NCI-H1417 treated with DMSO at 0.1 percent for 48 hours (cell line): ENCODE measurements at places on chromosomes 2 and 18.

GRCh38 chr2:45769854-45770576 lies 118.5 kb downstream of the PRKCE start:
- DNase-seq = no peak

GRCh38 chr2:9954136-9954535 lies 2.6 kb downstream of the GRHL1 start:
- DNase-seq = no peak

- DNase-seq = no peak
Observed at GRCh38 chr2:52356556-52356955, 1324.6 kb upstream of the NRXN1 start.

DNA sequence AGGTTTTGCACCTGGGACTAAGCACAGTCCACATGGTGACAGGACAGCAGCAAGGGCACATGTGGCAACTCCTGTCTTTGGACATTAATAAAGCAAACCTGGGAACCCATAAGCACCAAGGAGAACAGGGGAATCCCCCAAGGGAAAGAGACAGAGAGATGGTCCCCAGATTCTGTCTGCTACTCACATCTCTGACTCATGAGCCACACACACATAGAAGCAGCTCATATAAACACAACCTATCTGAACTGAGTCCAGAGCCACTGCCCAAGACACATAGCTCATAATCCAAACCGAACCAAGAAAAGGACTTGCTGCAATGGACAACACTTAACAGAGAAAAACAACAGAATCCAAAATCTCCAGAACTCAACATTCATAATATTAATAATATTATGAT lies 82.5 kb downstream of the OSBPL1A start:
- DNase-seq = no peak

- no peak for DNase-seq
Observed at GRCh38 chr18:78757014-78757413, 222.6 kb upstream of the SALL3 start.

GRCh38 chr2:223822818-223823217 lies 14.6 kb downstream of the AP1S3 start:
- DNase-seq = no peak

DNA sequence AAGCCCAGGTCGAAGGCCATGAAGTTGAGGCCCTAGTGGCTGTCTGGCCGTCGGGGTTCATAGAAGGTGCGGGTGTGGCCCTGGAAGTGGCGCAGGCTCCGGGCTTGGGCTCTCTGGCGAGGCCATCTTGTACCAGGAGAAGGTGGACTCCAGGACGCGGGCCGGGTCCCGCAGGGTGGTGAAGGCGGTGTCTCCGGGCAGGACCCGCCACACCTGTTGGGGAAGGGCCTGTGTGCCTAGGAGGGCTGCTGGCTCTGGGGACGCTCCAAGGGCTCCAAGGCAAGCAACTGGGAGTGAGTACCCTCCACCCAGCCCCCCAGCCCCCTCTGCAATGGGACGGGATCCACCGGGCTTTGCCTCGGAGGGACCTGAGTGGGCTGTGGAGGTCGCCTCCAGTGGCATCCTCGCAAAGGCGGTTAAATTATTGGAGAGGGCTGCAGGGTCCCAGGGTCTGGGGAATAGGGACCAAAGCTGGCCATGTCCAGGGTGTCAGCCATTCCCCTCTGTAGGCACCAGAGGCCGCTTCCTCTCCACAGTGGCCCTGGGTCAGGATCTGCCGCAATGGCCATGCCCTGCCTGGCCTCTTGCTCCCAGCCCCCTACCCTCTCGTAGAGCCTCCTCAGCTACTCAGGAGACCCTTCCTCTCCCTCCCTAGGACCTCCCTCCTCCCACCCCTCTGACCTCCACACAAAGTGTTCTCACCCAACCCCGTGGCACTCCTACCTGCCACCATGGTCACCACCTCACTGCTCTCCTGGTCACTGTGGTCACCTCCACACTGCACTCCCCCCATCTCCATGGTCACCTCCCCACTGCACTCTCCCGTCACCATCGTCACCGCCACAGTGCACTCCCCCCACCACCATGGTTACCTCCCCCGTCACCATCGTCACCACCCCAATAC lies 10.3 kb downstream of the AQP12A start:
- no peak for DNase-seq

DNA sequence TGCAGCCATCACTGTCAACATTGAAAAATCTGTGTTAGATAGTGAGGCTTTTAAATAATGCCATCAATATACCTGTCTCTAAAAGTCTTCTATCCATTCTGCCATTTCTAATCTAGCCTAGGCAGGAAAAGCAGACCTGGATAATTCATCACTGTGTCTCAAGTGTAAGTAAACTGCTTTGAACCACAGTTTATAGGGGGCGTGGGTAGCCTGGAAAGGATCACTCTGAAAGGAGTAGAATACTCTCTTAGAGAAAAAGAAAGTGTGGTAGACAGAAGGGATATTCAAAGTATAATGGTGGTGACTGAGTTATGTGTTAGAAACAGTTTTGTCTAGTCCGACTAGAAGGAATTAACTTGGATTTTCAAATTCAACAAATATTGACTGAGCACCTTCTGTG lies 40.8 kb downstream of the CERS6 start:
- no peak for DNase-seq

DNA sequence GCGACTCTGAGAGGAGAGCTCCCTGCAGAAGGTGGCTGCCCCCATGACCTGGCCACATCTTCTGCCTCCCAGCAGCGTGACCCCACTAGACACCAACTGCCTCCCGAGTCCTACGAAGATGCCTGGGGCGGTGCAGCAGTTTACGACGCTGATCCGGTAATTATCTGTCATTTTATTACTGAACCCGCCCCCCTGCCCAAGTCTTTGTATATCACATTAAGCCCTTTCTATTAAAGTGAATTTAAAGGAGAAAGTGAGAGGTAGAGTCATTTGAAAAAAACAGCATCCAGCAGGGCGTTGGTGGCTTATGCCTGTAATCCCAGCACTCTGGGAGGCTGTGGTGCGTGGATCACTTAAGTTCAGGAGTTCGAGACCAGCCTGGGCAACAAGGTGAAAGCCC lies 33.4 kb downstream of the ABCG8 start:
- DNase-seq = no peak

GRCh38 chr18:34098109-34098508 lies 126.6 kb downstream of the NOL4 start:
- DNase-seq = no peak

- DNase-seq = no peak
Observed at GRCh38 chr2:23664066-23664788, 262.7 kb downstream of the ATAD2B start.

DNA sequence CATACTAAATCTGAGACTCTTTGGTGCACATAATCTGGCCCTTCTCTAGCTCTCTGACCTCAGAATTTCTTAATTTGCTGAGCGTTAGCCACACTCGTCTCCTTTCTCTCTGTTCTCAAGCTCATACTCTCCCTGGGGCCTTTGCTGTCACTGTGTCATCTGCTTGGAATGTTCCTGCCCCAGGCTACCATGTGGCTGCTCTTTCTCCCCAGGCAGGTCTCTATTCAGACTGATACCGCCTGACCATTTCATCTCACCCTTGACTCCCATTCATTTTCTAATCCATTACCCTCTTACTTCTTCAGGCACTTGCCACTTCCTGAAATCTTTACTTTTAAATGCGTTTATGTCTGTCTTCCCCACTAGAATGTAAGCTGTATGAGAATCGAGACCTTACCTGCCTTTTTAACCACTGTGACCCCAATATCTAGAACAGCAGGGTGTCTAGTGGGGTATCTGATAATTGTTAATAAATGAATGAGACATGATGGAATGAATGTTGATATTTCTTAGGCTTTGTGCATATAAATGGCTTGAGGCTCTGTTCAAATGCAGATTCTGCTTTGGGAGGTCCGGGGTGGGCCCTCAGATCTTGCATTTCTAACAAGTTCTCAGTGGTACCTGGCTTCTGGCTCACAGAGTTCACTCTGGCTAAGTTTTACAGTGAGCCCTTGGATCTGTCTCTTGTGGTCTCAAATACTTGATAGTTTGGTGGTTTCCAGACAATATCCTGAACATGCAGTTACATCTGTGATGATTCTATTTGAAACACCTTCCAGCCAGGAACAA lies 89.9 kb upstream of the EPC2 start:
- DNase-seq = no peak

DNA sequence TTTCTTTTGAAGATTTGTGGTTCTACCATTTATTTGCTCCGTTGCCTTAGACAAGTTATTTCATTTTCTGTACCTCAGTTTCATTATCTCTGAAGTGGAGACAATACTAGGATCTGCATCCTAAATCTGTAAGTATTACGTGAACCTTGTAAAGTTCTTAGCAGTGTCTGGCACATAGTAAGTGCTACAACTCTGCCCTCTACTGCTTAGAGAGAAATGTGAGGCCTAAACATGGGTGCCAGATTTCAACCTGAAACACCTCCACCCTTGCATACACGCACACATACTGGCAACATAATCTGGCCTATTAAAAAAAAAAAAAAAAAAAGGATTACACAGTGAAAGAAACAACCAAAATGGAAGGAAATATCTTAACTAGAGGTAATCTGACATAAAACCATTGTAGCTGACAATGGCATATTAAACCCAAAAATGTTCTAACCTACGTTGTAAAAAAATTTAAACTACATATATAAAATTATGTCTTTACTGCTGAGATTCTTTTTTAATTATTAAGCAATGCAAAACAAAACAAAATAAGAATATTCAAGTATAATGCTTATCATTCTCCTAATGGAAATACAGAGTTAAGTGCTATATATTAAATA lies 132.6 kb downstream of the MAP2 start:
- DNase-seq = no peak

- DNase-seq = no peak
Observed at GRCh38 chr2:202883987-202884675, 12.6 kb upstream of the ICA1L start.

DNA sequence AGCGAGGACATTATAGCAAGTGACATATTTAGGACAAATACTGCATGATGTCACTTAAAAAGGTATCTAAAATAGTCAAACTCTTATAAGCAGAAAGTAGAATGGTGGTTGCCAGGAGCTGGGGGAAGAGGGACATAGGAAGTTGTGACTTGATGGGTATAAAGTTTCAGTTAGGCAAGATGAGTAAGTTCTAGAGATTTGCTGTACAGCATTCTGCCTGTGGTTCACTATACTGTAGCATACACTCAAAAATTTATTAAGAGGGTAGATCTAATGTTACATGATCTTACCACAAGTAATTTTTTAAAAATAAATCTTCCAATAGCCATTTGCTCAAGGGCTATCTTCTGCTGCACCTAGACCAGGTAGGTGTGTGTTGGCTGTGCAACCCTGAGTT lies 78.1 kb upstream of the NPAS2 start:
- no peak for DNase-seq

GRCh38 chr2:102417946-102418345 lies 5.0 kb upstream of the IL18RAP start:
- no peak for DNase-seq

DNA sequence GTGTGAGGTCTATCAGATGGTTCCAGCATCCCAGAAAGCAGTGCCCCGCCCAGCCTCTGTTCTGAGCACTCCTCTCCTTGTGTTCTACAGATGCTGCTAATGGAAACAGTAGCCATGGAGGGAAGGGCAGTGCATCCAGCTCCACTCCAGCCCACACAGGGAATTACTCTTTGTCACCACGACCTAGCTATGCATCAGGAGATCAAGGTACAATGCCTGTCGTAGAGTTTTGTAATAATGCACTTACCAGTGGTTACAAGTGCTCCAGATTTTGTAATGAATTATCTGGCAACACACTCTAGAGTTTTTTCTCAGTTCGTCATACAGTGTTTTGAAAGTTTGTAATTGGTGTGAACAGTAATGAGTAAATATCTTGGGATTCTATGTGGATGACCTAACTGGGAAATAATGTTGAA lies 161.1 kb downstream of the ESCO1 start:
- DNase-seq = no peak

GRCh38 chr2:23926290-23926749 lies 603 bp downstream of the ATAD2B start:
- DNase-seq = no peak
